ENCODE measurements at places on chromosomes 1 and 21.
A peak's percentile ranks its signal among the peaks of the same experiment; 100 is the strongest.

GRCh38 chr1:60823151-60823550 is 259.2 kb upstream of the NFIA start:
- DNase-seq, result no peak

- no peak for DNase-seq
Measured at GRCh38 chr21:17853393-17854275, 34.5 kb upstream of the C21orf91 start.

GRCh38 chr21:35102488-35103371 is 53.6 kb upstream of the RUNX1 start:
- peak; percentile 80 for DNase-seq

GRCh38 chr1:26994787-26995517 is 1.5 kb downstream of the TRNP1 start:
- no peak for DNase-seq

- no peak for DNase-seq
Measured at GRCh38 chr1:240465531-240465940, 146.4 kb downstream of the GREM2 start.

DNA sequence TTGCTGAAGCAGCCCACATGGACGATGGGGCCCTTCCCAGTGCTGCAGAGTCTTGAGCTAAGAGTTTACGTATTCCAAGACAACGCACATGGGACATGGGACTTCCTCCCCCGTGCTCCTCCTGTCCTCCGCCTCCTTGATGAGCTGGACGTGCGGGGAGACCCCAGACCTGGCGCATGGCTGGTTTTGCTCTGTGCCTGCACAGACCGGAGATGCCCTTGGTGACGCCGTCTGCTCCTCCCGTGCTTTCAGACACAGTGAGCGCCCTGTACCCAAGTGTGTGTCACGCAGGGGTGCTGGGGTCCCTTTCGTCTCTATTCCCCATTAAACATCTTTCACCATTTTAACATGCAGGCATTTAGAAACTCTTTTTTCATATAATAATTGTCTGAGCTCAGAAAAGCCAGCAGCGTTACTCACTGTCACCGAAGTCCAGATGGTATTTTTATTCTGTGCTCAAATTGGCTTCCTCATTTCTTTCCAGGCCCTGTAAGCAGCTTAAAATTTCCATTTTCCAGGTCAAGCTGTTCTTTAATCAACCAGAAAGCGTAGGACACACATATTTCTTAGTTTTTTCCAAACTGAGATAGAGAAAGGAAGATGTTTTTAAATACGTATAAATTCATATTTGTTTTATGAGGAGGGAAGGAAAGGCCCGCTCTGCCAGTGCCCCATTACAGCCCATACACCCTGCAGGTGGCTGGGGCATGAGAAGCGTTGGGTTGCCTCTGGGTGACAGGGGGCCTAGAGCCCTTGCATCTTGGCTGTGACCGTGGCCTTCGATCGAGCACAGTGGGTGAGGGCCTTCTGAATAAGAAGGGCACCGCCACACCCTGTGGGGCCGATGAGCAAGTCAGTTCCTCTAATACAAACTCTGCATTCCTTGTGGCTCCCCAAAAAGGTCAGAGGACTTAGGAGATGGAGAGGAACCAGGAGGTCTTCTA is 17.9 kb upstream of the ZBTB21 start:
- no peak for DNase-seq

Measured in germinal center (tissue), 1 donor.